ENCODE measurements at places on chromosomes 12 and 14.

DNA sequence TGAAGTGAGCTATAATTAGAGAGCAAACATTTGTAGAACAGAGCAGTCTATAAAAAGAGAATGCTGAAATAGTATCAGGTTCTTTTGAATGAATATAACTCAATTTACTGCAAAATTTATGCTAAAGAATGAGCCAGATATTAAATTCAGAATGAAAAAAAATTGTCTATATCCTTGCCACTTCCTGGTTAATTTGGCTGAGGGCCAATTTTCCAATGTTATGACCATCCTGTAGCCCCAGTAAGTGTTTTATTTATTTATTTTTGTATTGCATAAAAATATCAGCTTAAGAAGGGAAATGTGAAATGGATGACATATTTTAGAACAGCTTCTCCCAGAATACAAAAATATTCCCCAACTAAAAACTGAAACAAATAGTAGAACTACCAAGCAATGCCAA is 263.4 kb downstream of the SOX5 start:
- DNase-seq, result no peak

DNA sequence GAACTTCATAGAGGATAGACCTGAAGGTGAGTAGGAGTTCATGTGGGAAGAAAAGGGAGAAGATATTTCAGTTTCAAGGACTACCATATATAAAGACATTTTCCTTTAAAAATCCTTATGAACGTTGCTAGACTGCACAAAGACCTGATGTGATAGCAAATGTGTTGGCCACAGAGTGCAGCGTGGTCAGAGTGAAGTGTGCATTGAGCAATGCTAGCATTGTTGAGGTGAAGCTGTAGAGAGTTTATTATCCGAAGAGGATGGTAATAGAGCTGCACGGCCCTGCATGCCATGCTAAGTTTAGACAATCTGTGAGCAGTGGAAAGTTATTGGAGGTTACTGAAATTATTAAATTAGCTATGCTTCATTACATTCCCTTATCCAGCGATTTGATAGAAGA is 413.0 kb downstream of the CCDC91 start:
- no peak for DNase-seq

GRCh38 chr14:58198086-58198485 is 1.9 kb upstream of the ACTR10 start:
- DNase-seq, result no peak

DNA sequence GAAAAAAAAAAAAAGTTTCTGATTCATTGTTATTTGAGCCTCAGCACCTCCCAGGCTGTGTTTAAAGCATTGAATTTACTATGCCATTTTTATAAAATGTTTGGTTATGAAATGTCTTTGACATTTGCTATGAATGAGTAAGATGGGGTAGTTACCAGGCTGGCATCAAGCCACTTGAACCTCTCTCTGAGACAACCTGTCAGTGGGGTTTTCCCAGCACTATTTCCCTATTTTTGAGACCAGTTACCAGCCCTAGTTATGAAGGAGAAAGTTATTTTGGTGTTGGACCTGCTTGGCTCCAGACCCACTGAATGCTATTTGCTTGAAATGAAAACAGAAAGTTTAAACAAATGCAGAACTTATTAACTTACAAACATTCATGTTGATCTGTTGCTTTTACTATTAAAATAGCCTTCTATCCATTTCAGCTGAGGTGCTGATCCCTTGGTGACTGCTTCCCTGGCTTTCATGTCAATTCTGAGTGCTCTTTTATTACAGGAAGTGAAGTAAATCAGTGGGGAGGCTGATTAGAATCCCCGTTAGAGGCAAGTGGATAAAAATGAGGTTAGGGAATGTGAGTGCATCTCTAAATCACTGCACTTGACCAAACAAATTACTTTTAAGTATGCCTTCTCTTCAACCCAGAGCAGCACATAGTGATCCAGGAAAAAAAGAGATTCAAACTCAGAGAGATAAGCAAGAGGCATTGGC is 37.8 kb downstream of the LLPH start:
- DNase-seq, result no peak

DNA sequence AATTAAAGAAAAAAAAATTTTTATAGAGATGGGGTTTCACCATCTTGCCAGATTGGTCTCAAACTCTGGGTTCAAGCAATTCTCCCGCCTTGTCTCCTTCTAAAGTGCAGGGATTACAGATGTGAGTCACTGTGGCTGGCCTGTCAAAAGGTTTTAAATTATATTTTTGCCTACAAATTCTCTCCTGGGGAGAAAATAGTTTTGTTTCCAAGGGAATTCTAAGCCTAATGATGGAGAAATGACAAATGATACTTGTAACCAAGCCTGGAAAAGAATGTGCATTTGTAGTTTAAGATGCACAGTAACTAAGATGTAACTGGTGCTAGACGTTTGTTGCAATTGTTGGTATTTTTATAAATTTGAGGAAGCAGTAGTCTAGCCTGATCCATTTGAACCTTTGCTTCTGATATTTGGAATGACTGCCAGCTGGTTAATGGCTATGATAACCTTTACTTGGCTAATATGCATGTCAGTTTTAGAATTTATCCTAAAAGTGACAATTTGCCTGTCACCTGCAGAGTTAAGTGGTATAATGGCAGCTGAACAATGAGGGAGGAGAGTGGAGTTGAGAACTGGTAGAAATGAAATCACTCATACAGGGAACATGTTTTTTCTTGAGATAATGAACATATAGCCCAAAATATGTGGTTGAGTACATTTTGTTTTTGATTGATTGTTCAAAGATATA is 148.0 kb downstream of the FUT8 start:
- peak; percentile 42 for DNase-seq

GRCh38 chr14:61524936-61525292 is 170.4 kb upstream of the HIF1A start:
- DNase-seq, result no peak

- DNase-seq, result no peak
These were observed 164.8 kb upstream of the NRXN3 start for GRCh38 chr14:78005325-78005724.

DNA sequence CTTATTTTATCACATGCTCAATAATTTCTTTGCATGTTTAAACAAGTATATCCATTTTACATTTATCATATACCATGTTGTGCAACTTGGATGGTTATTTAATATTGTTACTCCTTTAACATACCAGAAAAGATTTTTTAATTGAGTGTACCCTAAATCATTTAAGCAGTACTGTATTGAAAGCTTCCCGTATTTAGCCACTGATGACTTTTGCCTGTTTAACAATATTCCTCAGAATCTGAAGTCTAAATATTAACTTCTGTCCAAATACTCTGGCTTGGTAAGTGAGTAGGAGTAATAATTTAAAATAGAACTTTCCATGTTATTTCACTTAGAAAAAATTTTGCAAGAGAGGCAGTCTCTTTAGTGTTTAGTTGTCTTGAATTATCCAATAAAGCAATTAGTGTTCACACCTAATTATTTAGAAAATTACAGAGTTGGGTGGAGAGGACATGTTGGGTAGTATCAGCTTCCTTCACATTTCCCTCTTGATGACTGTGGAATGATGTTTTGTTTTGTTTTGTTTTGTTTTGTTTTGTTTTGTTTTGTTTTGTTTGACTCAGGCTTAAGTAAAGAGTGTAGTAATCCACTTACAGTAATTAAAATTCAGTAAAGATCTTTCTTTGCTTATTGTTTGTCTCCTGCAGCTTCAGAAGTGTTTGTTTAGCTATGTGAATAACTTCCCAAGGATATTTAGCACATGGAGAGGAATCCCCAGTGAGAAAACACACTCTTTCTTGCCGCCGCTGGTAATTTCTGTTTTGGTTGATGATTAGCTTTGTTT is 59.5 kb downstream of the DAAM1 start:
- no peak for DNase-seq

- DNase-seq, result no peak
These were observed 44.6 kb downstream of the DLK1 start for GRCh38 chr14:100771121-100771800.

GRCh38 chr14:54337314-54337713 is 59.5 kb upstream of the CDKN3 start:
- no peak for DNase-seq

DNA sequence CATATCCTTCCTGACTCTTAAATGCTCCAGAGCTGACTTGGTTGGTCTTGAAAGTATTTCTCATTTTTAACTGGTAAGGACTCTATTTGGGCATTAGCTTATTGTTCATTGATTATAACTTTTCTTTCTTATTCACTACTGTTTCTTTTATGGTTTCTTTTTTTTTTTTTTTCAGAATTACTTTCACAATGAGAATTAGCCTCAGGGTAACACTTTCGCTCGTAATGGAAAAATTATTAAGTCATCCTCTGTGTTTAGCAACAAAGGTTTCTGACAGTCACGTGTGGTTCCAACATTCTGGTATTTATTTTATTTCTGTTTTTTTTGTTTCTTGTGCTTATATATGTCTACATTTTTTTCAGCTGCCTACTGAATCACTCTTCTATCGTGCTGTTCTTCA is 80.0 kb downstream of the METTL25 start:
- no peak for DNase-seq

GRCh38 chr12:121781484-121781997 is 11.9 kb downstream of the RHOF start:
- DNase-seq, result no peak

GRCh38 chr12:91364471-91365184 is 182.0 kb upstream of the DCN start:
- DNase-seq, result no peak

DNA sequence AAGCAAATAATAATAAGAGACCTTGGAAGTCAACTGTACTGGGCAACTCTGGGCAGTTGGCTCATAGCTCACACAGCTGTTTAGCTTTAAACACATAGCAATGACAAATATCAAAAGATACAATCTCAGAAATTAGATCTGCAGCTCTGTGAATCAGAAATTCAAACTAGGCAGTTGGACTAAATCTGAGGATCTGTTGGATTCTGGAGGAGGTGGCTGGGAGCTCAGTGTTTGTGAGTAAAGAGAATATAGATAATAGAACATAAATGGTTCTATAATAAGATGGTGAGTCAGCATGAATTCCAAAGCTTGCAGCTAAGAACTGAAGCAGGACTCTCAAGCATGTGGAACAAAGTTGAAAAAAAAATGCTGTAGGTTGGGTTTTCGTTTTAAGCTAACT is 1949.4 kb upstream of the SEL1L start:
- DNase-seq, result no peak

DNA sequence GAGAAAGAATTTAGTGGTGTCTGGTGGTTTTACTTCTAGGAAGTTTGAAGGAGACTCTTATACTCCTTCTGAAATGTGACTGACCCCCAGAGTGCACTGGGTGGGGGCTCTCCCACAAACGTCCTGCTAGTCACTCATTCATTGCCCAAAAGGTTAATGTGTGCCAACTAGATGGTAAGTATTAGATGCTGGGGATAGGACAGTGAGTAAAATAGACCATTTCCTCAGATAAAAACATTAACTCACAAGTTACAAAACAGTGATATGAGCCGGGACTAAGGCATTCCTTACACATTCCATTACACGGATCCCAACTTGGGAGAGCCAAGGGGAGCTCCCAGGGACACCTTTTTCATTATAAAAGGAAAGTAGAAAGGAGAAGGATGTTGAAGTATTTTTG is 185.1 kb downstream of the ATXN7L3B start:
- DNase-seq, result no peak

DNA sequence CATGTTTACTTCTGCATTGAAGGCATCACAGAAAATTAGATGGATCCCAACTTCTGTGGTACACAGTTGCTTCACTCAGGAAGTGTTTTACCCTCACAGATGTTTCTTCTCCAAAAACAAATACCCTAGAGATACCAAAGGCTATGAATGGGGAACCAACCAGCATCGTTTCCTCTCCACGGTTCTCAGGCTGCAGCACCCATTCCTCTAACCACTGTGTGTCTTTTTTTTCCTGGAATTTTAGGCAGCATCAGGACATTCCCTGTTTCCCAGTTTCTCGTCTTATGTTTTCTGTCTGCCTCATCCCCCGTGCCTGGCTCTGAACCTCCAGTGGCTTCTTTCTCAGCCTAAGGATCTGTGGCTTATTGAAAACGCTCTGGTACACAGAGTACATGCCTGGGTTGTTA is 72.0 kb upstream of the TBX5 start:
- DNase-seq, result no peak

GRCh38 chr14:30580616-30581282 is 21.8 kb downstream of the G2E3 start:
- DNase-seq, result no peak

GRCh38 chr12:93583627-93584392 is 11.3 kb downstream of the SOCS2 start:
- no peak for DNase-seq

GRCh38 chr14:81234278-81234677 is 13.5 kb upstream of the GTF2A1 start:
- DNase-seq, result no peak

DNA sequence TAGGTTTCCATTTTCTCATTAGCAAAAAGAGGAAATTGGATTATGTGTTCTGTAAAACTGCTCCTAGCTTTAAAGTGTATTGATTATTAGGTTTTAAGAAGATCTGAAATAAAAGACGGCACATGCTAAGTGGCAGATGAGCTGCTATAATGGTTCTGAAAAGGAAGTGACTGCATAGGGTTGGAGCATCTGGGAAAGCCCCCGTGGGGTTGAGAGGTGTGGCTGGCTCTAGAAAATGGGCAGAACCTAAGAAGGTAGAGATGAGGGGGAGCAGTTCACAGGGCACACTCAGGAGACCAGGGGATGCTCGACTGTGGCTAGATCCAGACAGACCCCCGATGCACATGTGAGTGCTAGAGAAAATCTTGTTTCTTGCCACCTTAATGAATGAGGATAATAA is 1.9 kb downstream of the IFNG-AS1 start:
- DNase-seq, result no peak

GRCh38 chr14:53214384-53214783 is 61.3 kb upstream of the DDHD1 start:
- DNase-seq, result no peak

DNA sequence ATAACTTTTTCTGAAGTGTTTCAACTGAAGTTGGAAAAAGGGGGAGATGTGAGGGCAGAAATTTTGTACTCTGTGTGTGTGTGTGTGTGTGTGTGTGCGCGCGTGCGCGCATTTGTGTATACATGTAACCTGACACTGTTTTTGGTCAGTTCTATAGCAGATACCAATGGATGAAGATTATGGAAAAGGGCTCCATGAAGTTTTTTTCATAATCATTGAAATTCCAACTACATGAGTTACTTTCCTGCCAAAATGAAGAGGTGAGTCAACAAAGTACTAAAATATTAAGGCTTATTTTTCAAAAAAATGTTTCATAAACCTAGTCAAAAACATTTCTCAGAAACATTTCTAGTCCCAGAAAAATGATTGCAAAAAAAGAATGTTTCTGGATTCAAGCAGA is 25.7 kb upstream of the CERS5 start:
- DNase-seq, result no peak
